Choroid plexus epithelial cell (primary cell): ENCODE measurements at places on chromosomes 11 and 22.

DNA sequence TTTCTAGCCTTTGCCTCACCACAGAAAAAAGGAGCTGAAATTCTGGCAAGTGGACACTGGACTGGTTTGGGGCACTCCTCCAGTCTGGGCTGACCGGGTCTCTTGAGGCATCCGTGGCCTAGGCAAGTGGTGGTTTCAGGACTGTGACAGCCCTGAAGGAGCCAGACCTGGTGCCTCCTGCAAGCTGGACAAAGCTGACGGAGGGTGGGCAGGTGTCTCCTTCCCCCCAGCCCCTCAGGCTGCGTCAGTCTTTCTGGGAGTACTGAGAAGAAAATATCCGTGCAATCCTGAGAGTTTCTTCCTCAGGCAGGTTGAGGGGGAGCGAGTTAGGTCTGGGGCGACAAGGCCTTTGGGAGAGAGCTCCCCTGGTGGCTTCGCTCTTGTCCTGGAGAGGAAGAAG lies 4.3 kb upstream of the UCP3 start:
- DNase-seq, result no peak

GRCh38 chr11:129825380-129825779 lies 9.7 kb downstream of the TMEM45B start:
- peak; percentile 56 for DNase-seq

DNA sequence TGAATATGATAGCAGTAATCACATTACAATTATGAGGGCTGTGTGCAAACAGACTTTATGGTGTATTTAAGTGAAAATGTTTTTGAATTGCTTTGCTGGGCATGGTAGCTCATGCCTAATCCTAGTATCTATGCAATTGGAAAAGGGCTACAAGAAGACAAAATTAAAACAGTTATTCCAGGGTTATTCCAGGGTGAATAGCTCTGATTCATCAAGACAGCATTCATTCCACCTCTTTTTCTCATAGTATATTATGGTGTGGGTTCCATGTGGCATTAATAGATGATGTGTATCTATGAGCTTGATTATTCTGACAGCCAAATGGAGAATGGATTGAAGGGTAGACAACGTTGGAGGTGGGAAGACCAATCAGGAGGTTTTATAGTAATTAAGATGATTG lies 12.1 kb upstream of the SIDT2 start:
- DNase-seq, result no peak

GRCh38 chr11:12319461-12319951 lies 57.9 kb upstream of the PARVA start:
- no peak for DNase-seq

GRCh38 chr22:44698531-44699421 lies 3.2 kb upstream of the PRR5 start:
- peak; percentile 74 for DNase-seq

- DNase-seq, result peak; percentile 89
Measured at GRCh38 chr11:18802381-18803257, 11.0 kb upstream of the PTPN5 start.

DNA sequence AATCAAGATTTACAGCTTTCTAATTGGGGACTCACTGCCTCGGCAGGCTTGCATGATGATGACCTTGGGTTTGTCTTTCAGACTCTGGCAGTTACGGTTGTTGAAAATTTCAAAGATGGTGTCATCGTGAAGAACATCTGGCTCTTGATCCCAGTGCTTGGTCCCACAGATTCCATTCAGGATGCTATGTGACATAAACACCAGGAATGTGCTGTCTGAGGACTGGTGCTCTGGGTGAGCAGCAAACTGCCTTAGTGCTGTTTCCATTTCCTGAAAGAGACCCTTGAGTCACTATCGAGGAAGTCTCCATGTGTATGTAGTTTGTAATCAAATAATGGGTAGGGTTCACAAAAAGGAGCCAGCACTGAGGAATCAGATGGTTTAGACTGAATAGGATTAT lies 7.1 kb downstream of the CASP12 start:
- DNase-seq, result peak; percentile 37

- no peak for DNase-seq
Measured at GRCh38 chr11:105705786-105706530, 96.1 kb downstream of the GRIA4 start.

GRCh38 chr11:117589063-117589462 lies 208.0 kb downstream of the DSCAML1 start:
- DNase-seq, result no peak

DNA sequence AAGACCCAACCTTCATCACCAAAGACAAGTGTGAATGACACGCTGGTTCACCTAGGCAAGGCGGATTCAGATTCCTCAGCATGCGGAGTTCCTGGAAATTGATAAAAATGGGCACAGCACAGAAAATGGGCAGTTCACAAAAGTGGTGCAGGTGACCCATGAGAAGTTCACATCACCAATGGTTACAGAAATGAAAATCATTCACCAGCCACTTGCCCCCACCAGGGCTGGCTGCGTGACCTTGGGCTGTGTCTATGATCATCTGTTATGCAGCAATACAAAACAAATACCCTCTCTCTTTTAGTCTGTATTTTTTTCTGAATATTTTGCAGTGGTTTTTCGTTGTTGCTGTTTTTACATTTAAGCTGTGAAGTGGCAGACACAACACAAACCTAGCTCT lies 415.9 kb downstream of the TBC1D22A start:
- no peak for DNase-seq

- no peak for DNase-seq
Measured at GRCh38 chr11:29679996-29680395, 336.8 kb downstream of the KCNA4 start.

GRCh38 chr11:28524098-28524497 lies 415.9 kb downstream of the METTL15 start:
- DNase-seq, result peak; percentile 15

DNA sequence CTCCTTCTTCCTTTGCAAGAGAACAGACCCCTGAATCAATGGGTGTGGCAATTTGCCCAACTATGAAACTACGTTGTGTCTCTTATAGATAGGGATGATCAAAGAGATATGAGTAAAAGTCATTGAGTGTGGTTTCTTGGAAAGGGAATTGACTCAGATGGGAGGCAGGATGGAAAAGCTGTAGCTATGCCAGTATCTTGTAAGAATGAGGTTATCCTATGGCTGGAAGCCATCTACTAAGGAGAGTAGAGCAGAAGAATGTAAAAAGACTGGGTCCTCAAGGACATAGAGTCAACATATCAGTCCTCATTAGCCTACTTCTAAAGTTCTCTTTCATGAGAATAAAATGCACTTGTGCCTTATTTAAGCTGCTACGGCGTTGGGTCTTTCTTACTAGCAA lies 78.9 kb upstream of the POU2AF2 start:
- DNase-seq, result no peak

GRCh38 chr22:40070701-40071100 lies 75.9 kb downstream of the FAM83F start:
- DNase-seq, result no peak

DNA sequence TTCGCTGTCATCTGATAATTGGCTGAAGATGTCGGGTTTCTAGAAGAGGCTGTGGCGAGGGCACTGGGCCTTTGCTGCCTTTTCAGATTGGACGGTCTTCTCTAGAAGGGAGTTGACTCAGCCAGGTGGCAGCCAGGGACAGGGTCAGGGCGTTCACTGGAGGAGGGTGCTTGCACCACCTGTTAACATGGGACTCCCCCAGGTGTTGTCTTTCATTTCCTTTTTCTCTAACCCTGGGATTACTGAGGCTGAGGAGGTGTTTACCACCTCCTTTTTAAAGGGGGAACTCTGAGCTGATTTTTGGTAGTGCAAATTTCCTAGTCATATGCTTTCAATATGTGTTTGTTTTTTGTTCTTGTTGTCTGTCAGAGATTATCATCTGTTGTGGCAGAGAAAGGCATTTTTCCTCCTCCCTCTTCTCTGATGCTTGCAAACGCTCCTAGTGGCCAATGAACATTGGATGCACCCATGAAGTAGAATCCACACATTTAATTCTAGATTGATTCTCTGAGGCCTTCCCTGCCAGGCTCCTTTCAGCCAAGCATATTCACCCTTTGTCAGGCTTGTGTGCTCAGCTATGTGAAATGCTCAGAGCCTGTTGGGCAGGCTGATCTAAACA lies 54.1 kb downstream of the LDLRAD3 start:
- no peak for DNase-seq

DNA sequence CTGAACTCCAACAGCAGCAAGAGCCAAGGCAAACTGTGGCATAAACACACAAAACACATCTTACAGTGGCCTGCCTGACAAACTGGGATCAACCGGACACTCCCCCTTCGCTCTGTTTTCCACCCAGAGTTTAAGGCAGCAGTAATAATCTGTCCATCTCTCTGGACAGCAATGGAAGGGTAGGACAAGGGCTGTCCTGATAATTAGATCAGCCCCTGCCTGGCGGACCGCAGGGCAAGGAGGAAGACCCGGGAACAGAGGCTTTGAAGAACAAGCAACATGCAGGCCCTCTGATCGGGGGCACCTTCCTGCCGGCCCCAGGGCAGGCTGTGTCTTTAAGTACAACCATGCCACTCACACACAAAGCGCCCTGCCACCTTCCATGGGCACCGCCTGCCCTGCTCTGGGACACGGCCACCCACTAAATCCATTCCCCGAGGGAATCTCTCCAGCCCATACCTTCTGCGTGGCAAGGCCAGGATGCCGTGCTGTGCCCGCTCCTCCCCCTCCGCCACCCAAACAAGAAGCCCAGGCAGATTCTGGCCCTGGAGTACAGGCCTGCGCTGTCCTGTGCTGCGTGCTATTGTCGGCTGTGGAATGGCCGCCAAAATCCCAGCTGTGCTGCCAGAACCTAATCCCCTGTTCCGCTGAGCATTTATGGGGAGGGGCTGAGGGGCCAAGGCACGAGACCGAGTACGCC lies 38.8 kb downstream of the NUMA1 start:
- peak; percentile 78 for DNase-seq

DNA sequence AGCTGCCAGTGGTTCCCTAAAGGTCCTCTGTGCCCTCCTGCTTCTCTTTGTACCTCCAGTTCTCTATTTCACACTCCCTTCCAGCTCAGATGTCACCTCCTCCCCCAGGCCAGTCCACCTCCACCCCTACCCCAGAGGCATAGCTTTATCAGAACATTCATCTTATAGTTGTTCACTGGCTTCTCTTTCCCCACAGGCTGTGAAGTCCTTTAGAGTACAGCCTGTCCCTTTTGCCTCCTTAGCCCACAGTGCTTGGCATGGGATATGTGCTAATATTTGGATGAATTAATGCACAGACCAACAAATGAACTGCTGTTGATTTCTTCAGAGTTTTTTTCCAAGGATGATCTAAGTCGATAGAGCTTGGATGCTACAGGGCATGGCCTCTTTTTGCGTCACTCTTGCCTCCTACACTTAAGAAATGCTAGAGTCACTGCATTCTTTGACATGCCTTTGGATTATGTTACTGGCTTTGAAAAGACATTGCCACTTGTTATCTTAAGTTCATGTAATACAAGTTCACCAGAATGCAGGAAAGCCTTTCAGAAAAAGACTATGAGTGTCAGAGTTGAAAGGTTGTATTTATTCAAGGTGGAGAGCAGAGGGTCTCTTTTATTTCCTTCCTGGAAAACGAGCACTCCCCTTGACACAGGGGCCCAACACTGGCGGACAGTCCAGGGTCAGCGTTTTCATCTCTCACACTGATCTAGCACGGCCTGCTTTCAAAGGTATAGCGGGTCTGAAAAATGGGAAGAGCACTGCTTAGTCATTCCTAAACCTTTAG lies 75.7 kb downstream of the PISD start:
- peak; percentile 99 for DNase-seq

DNA sequence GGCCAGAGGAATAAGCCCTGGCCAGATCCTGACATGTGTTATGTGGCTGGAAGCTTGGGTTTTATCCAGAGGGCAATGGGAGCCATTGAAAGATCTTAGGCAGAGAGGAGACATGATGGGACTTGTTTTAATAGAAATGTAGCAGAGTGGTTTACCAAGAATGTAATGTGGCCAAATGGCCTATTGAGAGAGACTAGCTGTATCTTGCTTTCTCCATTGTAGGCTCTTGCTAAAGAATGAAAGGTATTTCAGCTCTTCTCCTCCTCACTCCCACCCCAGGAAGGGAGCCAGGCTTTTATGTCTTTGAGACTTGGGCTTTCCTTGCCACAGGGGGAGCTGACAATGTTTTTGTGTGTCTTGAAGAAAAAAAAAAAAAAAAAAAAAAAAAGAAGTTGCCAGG lies 82.3 kb downstream of the TRIM29 start:
- DNase-seq, result peak; percentile 30

- no peak for DNase-seq
Measured at GRCh38 chr11:69546735-69547370, 65.4 kb downstream of the LINC01488 start.

DNA sequence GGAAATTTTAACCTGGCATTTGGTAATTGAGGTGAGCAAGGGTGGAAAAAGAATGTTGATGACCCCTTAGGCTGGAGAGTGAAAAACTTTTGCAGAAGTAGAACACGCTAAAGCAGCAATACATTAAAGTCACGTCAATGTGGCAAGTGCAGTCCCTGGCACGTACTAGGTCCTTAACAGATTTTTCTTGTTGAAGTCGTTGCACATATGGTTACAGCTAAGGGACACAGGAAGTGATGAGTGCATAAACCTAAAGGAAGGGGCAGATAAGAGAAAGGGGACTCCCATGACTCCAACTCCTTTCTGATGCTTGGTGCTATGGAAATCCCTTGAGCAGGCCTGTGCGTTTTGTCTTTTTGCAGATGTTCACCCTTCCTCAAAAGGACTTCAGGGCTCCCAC lies 1.2 kb downstream of the ACCS start:
- DNase-seq, result no peak

DNA sequence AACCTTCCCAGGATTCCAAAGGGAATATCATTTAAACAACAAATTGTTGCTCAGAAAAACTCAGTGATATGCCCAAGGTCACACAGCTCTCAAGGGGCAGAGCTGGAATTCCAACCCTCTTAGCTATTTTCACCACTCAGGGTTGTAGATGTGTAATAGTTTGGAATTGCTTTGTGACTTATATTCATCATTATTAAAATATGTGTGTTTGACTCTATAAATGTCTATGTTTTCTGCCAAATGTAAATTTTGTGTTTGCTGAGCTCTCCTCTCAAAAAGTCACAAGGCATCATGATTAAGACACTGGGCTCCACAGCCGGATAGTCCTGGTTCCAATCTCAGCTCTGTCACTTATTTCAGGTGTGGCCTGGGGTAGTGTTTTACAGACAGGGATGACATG lies 407.3 kb downstream of the TMEM135 start:
- DNase-seq, result peak; percentile 46

- DNase-seq, result no peak
Measured at GRCh38 chr11:103215812-103216211, 106.6 kb downstream of the DYNC2H1 start.

- no peak for DNase-seq
Measured at GRCh38 chr11:10444725-10445315, 10.2 kb upstream of the AMPD3 start.

- DNase-seq, result no peak
Measured at GRCh38 chr11:3345736-3346135, 33.2 kb downstream of the ZNF195 start.

- peak; percentile 82 for DNase-seq
Measured at GRCh38 chr11:121634889-121635288, 182.1 kb upstream of the SORL1-AS1 start.
